ENCODE measurements at places on chromosomes 2 and 18.

GRCh38 chr18:78146136-78147085 is 833.2 kb upstream of the SALL3 start:
- no peak for DNase-seq

- DNase-seq: no peak
Measured at GRCh38 chr2:98771264-98771663, 40.3 kb upstream of the MGAT4A start.

DNA sequence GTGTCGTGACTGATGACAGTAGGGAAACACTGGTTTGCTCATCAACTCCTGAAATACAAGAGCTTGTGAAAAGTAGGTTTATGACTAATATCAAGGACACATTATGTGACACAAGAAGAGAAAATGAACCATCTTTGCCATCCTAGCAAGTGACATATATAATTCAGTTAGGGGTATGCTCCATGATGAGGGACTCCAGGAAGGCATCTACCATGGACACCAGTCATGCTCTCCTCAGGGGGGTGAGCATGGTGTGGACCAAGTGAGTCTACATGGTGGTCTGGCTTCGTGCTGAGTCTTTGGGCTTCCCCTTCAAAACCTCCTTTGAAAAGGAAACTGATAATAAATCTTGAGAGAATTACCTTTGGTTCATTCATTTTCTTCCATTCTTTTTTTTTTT is 11.7 kb upstream of the SERPINB5 start:
- no peak for DNase-seq

- no peak for DNase-seq
Measured at GRCh38 chr2:206979365-206979764, 40.0 kb downstream of the CPO start.

DNA sequence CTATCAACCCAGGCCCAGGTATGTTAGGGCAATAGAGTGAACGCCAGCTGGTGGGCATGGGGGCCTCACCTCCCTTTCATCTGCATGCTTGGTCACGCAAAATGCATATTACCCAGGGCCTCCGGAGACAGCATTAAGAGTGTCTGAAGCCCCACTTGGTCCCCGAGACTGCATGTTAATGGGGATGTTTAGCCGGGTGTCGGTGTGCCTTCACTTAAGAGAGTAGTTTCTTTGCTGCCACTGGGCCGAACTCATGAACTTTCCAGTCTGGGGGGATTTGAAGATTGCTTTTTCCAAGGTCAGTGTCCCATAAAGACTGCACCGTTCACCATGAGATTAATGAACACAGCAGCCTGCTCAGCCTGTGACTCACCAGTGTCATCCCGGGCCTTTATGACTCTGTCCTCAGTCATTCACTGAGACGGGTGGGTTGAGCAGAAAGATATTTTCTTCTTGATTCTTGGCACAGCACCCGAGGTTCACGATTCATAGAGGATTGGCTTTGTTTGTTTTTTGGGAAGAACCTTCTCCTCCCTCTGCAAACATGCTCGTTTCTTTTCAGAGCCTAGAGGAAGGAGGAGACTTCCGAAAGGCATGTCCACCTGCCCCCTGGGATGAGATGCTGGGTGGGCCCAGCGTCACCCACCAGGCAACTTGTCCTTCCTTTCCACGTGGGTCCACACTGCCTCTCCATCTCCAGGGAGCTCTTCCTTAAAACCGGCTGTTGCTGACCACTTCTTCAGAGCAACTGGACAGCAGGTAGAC is 199.1 kb downstream of the GLI2 start:
- DNase-seq: peak; percentile 99

All from EH (cell line).